Right ventricle myocardium inferior (tissue), 1 donor: ENCODE measurements at places on chromosomes 7 and 10.

GRCh38 chr7:133836666-133837065, 290.5 kb upstream of the LRGUK start:
- no peak for DNase-seq

DNA sequence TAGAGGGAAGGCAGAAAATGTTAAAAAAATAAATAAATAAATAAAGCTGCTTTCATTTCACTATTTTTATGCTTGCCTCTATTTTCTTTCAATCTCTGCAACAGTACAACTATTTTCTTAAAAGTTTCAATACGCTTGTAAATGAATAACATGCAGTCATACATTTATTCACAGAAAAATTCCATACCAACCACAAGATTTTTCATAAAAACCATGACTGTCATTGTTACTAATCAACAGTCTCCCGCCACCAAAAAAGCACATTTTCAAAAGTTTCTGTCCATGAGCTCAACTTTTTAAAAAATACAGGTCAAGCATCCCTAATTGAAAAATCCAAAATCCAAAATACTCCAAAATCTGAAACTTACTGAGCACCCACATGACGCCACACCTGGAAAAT, 5.3 kb downstream of the PARD3 start:
- no peak for DNase-seq

GRCh38 chr10:106402458-106402857, 762.0 kb downstream of the SORCS1 start:
- DNase-seq = no peak

- DNase-seq = no peak
Measured at GRCh38 chr10:51700228-51700817, 928 bp upstream of the CSTF2T start.

DNA sequence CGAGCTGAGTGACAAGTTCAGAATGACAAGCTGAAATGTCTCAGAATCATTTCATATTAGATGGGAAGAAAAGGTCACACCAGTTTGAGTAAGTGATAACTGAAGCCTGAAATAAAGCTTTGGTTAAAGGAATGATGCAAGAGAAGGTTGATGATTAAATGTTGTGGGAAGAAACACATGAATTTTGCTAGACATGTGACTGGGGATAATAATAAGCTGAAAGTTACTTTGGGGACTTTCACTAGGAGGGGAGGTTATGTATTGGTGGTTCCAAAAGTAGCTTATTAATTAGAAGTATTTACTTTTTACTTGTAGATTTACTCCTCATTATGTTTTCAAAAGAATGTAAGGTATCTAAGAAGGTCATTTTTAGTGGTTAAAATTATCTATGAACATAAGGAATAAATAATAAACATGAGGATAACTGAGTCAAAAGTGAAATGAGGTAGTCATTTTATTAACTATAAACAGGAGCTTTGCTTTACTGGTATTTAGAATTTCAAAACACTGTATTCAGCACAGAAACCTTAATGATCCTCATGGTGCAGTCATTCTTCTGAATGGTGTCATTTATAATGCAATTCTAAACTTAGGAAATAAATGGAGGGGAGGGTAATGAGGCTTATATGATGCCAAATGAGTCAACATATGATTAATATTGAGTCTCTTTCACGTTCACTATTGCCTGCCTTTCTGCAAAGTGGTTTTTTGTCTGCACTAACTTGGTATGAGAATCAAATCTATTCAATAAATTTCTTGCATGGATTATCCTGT, 63.7 kb downstream of the PRKG1 start:
- no peak for DNase-seq

GRCh38 chr7:44808914-44809393, 12.5 kb downstream of the PPIA start:
- no peak for DNase-seq

GRCh38 chr10:72058989-72059842, 29.1 kb downstream of the SPOCK2 start:
- DNase-seq = peak; percentile 20

DNA sequence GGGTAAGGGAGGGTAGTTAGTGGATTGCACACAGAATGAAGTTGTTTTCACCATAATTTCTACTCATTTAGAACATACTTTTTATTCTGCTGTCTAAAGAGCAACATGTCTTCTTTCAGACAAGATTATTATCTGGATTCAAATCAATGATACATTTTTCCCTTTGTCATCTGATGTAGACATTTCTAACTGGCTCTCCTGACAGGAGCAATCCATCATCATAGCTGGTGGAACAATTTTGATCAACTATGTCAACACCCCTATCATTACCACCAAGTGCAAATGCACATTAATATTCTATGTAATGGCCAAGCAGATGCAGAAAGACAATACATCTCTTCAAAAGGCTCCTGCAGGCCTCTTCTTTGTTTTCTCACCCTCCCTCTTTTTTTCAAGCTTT, 672.9 kb upstream of the LRRTM3 start:
- no peak for DNase-seq

DNA sequence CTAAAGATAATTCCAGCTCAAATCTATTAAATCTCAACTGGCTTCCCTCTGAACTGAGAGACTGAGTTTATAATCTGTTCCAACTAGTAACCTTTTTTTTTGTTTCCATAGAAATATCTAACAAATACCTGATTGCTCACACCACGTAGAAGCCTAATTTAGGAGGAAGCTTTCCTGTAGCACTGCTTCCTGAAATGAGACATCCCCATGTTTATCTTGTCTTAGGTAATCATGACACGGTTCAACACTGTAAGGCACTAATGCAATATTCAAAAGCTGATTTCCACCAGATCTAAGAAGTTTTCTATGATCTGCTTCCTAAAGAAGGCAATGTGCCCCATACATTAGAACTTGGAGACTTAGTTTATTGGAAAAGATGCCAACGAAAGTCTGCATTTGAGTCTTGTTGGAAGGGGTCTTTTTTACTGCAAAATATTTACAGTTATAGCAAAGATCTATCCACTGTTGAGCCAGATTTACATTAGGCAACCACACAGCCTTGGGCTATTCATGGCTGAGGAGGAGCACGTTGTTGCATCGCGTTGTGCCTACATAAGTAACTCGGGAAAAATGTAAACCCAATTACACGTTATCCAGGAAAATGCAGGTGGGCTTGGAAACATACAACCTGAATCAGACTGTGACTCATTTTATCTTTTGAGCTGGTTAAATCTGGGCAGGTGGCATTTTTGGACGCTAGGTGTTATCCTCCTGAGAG, 66.3 kb downstream of the VIPR2 start:
- no peak for DNase-seq
